ENCODE measurements at places on chromosomes 3 and 15. TPM values are rescaled to one million over a fixed set of nuclear protein-coding genes. Genes with fewer than 3 reads are reported as not detected.

SMAD6 gene
- total RNA-seq = 0.43 TPM

PRTG gene
- 0.83 TPM for total RNA-seq

SLC9C1 gene
- 0.37 TPM for total RNA-seq

- peaks cover 5% of the 10 kb centered on the region for H3K4me1 ChIP-seq
- H3K4me3 ChIP-seq = peak within 1 kb of the TSS; percentile 93
- DNase-seq = no peak
Observed at GRCh38 chr3:138347960-138348753, at the start of gene MRAS. Gene MRAS, plus strand, starts transcription at chr3:138348579. Its CDS starts 24,305 bp downstream, at chr3:138372884.

- peak overlapping the region; percentile 54 for H3K4me3 ChIP-seq
- H3K4me1 ChIP-seq = peaks cover 35% of the 10 kb centered on the region
- H3K27me3 ChIP-seq = peaks cover 2% of the 10 kb centered on the region
- peaks cover 16% of the 10 kb centered on the region for H3K36me3 ChIP-seq
- peak; percentile 17 for DNase-seq
Observed at GRCh38 chr3:133663569-133664313, 2.0 kb upstream of the TOPBP1 start.

ZCWPW2 gene
- total RNA-seq = 0.16 TPM

LIPH gene
- not detected for total RNA-seq

DNA sequence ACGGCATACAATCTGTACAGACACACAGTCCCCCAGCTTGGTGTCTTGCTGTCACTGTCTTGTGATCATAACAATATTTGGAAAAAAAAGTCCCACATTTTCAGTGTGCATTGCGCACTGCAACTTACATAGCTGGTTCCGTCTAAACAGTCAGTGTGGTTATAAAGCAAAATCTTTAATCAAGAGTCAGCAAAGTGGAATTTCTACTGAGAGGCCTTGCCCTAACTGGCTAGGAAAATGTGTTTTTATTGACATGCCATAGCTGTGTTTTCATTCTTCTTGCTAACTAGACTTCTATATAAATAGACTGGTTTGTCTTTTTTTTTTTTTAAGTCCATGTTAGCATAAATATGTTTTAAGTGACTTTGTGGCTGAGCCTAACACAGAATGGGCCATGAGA, 174.8 kb downstream of the POLR2M start:
- H3K4me3 ChIP-seq = no peak overlapping the region
- H3K4me1 ChIP-seq = peaks cover 4% of the 10 kb centered on the region
- no peaks in the 10 kb centered on the region for H3K36me3 ChIP-seq

HDAC11 gene
- total RNA-seq = 1.7 TPM

- no peak overlapping the region for H3K4me3 ChIP-seq
- H3K27ac ChIP-seq = no peak overlapping the region
- H3K27me3 ChIP-seq = no peaks in the 10 kb centered on the region
- H3K36me3 ChIP-seq = no peaks in the 10 kb centered on the region
- DNase-seq = no peak
Observed at GRCh38 chr3:62167566-62168262, 205.6 kb downstream of the FEZF2 start.

MELTF gene
- total RNA-seq = 7.2 TPM

HEMK1 gene
- 61.7 TPM for total RNA-seq

DNA sequence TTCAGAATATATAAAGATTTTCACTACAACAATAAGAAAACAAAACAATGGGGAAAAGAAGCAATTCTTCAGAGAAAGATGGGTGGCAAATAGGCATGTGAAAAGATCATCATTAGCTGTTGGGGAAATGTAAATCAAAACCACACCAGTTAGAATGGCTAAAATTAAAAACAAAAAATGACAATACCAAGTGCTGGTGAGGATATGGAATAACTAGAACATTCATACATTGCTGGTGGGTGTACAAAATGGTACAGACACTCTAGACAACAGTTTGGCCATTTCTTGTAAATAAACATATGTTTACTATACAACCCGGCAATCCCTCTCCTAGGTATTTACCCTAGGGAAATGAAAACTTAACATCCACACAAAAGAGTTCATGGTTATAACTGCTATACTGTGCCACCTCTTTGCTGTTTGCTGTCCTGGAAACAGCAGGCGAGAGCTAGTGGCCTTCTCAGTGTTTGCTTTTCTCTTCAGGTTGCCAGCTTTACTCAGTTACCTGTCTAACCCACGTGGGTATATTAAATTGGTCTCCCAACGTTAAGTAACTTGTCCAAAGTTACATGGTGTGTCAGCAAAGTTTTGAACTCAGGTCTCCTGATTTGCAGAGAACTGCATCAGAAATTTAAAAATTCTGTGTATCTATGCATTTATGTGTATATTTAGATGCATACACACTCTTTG, 4.6 kb upstream of the NIT2 start:
- peaks cover 5% of the 10 kb centered on the region for H3K4me1 ChIP-seq
- no peak overlapping the region for H3K27ac ChIP-seq
- no peak overlapping the region for H3K4me3 ChIP-seq
- H3K27me3 ChIP-seq = no peaks in the 10 kb centered on the region
- no peak for DNase-seq
- H3K36me3 ChIP-seq = peaks cover 14% of the 10 kb centered on the region

DNA sequence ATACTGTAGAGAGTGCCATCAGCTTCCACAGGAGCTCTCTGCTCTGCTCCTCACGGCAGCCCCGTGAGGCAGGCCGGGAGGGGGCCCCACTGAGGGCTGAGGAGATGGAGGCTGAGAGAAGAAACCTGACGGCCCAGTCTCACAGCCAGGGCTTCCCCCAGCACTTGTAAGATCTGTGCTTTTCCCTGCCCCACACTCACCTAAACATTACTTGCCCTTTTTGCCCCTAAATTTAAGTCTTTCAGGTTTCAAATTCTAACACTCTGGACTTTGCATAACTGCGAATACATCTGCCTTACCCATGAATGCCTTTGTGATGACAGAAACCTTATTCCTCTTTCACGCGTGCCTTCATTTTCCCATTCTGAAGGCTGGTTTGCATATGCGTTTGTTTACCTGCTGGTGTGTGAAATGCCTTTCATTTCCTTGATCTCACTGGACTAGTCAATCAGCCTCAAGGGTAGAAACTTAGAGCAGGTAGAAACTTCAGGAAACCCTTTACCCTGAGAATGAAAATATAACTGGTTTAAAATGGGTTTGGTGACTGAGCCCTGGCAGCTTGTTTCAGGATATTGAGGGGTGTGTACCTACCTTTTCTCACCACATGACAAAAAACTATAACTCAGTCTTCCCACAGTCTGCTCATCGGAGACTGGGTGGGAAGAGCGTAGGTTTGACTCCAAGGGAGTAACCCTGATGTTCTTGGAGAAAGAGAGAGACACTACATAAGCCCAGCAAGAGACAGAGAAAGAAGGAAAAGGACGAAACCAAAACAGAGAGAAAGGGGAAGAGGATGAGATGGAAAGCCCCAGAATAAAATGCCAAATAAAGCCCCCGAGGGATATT, 20.1 kb downstream of the SLC12A8 start:
- H3K36me3 ChIP-seq = no peaks in the 10 kb centered on the region
- H3K4me3 ChIP-seq = no peak overlapping the region
- peaks cover 7% of the 10 kb centered on the region for H3K4me1 ChIP-seq
- H3K27me3 ChIP-seq = peaks cover 35% of the 10 kb centered on the region

DNA sequence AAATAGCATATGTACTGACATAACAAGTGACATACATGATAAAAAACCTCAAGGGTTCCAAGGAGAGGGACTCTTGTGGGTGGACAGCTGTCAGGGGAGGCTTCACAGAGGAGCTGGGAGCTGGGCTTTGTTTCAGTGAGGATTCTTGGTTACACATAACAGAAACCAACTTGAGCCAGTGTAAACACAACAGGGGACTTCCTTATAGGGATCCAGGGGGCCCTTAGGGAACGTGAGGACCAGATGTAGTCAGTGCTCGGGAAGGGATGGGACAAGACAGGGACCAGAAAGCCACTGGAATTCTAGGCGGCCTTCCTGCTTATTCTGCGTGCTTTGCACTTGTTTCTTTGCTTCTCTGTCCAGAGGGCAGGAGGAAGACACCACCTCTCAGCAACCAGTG, 34.9 kb downstream of the SNAPC5 start:
- peaks cover 5% of the 10 kb centered on the region for H3K4me1 ChIP-seq
- no peak overlapping the region for H3K4me3 ChIP-seq
- no peak overlapping the region for H3K27ac ChIP-seq
- no peaks in the 10 kb centered on the region for H3K27me3 ChIP-seq

DNA sequence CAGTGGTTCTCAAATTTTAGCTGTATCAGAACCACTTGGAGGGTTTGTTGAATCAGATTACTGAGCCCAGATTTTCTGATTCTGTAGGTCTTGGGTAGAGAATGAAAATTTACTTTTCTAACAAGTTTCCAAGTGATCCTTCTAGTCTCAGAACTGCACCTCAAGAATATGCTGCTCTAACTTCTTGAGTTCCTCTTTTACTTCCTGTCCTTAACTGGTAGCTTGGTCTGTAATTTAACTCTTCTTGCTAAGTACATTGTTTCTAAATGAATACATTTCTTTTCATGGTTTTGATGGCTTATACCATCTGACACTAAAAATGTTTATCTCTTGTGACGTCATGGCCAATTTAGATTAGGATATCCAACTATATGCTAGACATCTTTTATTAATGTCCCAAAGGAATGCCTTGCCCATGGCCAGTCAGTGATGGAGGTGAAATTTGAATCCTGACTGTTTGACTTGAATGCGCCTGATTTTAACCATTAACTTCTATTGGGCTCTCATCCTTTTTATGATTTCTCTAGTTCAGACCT, 262.6 kb upstream of the NAALADL2 start:
- no peaks in the 10 kb centered on the region for H3K4me1 ChIP-seq
- no peak for DNase-seq
- H3K27me3 ChIP-seq = no peaks in the 10 kb centered on the region

CHRNA7 gene
- total RNA-seq = 0.25 TPM

DNA sequence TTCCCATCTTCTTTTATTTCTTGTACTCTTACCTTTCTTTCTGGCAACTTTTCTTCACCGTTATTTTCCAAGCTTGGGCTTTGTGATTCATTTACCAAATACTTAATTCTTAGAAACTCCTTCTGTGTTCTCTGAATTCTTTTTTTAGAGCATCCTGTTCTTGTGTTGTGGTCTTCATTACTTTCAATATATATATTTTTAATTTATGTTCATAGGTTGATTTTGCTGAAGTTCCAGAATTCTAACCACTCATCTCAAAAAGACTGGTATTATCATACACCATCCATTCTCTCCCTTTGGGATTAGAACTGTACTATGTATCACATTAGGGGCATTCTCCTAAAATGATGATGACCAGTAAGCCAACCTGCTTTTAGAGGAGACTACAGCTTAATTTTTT, 362.3 kb upstream of the CBLB start:
- H3K36me3 ChIP-seq = peaks cover 55% of the 10 kb centered on the region
- peak overlapping the region; percentile 58 for H3K4me3 ChIP-seq
- H3K27ac ChIP-seq = peak overlapping the region; percentile 94
- DNase-seq = no peak

GRCh38 chr3:84265768-84266167, 693.0 kb upstream of the CADM2 start:
- H3K27ac ChIP-seq = no peak overlapping the region
- H3K36me3 ChIP-seq = no peaks in the 10 kb centered on the region
- no peak for DNase-seq
- no peaks in the 10 kb centered on the region for H3K27me3 ChIP-seq
- no peaks in the 10 kb centered on the region for H3K4me1 ChIP-seq
- H3K4me3 ChIP-seq = no peak overlapping the region

- no peak overlapping the region for H3K27ac ChIP-seq
- peaks cover 5% of the 10 kb centered on the region for H3K4me1 ChIP-seq
- no peak overlapping the region for H3K4me3 ChIP-seq
- DNase-seq = no peak
- peaks cover 15% of the 10 kb centered on the region for H3K36me3 ChIP-seq
- H3K27me3 ChIP-seq = no peaks in the 10 kb centered on the region
Observed at GRCh38 chr3:185594073-185594472, 8.0 kb downstream of the SENP2 start.

- no peaks in the 10 kb centered on the region for H3K36me3 ChIP-seq
- no peak overlapping the region for H3K27ac ChIP-seq
- no peak overlapping the region for H3K4me3 ChIP-seq
- H3K4me1 ChIP-seq = peaks cover 1% of the 10 kb centered on the region
Observed at GRCh38 chr3:29324180-29324651, 43.3 kb downstream of the RBMS3 start.

MESD gene
- 27.0 TPM for total RNA-seq

DNA sequence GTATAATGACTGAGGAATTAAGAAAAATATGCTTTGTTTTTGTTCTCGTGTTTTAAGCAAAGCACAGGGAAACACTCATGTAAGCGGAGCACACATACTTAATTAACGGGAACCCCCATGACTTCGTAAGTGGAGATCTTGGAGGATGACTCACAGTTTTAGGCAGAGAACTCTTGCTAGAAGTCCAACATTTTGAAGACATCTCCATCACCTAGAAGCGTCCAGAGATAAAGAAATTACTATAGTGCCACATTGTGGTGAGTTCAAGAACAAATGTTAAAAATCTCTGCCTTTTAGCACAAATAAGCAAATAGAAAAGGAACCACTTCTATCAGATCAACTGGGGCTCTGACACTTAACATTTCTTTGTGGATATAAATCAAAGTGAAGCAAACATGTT, 194.1 kb upstream of the ARHGEF26 start:
- H3K36me3 ChIP-seq = no peaks in the 10 kb centered on the region
- H3K4me1 ChIP-seq = no peaks in the 10 kb centered on the region
- H3K27me3 ChIP-seq = peaks cover 1% of the 10 kb centered on the region
- no peak overlapping the region for H3K4me3 ChIP-seq
- DNase-seq = no peak

- H3K4me1 ChIP-seq = peaks cover 31% of the 10 kb centered on the region
- H3K27me3 ChIP-seq = no peaks in the 10 kb centered on the region
- H3K36me3 ChIP-seq = peaks cover 37% of the 10 kb centered on the region
- H3K27ac ChIP-seq = no peak overlapping the region
- no peak overlapping the region for H3K4me3 ChIP-seq
Observed at GRCh38 chr3:190543671-190544070, 29.8 kb downstream of the IL1RAP start.

LMAN1L gene
- 0.32 TPM for total RNA-seq

HYKK gene
- total RNA-seq = 0.89 TPM

DNA sequence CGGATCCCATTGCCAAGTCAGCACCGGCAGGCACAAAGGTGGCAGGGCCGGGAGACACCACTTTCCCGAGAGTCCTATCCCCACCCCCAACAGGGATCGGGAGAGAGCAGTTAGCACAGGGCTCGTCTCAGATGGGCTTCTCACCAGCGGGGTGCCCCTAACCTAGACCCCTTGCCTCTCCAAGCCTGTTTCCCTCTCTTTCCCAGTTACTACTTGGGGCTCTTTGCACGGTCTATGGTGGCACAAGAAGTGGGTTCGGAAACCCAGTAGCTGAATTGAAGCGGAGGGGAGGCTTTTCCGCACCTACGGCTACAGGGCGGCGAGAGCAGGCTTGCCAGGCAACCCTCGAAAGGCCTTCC, 383 bp upstream of the EFCC1 start:
- H3K27ac ChIP-seq = no peak overlapping the region
- peaks cover 22% of the 10 kb centered on the region for H3K4me1 ChIP-seq
- no peaks in the 10 kb centered on the region for H3K36me3 ChIP-seq
- H3K27me3 ChIP-seq = peaks cover 54% of the 10 kb centered on the region
- H3K4me3 ChIP-seq = no peak overlapping the region

- H3K4me3 ChIP-seq = no peak overlapping the region
- H3K27me3 ChIP-seq = no peaks in the 10 kb centered on the region
- no peak for DNase-seq
Observed at GRCh38 chr15:42405863-42406482, 46.7 kb downstream of the CAPN3 start.

Data from activated T-helper 2 cell treated with anti-CD3 and anti-CD28 coated beads, Interferon-gamma antibody, Interleukin-2, Interleukin-4, amounts not matched to agents 10 μg/mL and 5 μg/mL and 100 μg/mL, durations not matched to agents 14 hours and 24 hours and 36 hours (primary cell).